CD4-positive, alpha-beta T cell (primary cell): ENCODE measurements at places on chromosomes 3 and 15. TPM values are rescaled to one million over a fixed set of nuclear protein-coding genes. Genes with fewer than 3 reads are reported as not detected.

CNBP gene
- 260 TPM for total RNA-seq

RAB6B gene
- total RNA-seq, result not detected

P2RY12 gene
- total RNA-seq, result not detected

OXTR gene
- total RNA-seq, result 0.11 TPM

UROC1 gene
- total RNA-seq, result not detected

RTP3 gene
- total RNA-seq, result not detected

SGO1 gene
- not detected for total RNA-seq

TMCO5A gene
- total RNA-seq, result not detected

PIF1 gene
- 0.27 TPM for total RNA-seq
